ENCODE measurements at places on chromosomes 6 and 20. TPM values are rescaled to one million over a fixed set of nuclear protein-coding genes. Genes with fewer than 3 reads are reported as not detected.

Gene FAM217A
- not detected for total RNA-seq

DNA sequence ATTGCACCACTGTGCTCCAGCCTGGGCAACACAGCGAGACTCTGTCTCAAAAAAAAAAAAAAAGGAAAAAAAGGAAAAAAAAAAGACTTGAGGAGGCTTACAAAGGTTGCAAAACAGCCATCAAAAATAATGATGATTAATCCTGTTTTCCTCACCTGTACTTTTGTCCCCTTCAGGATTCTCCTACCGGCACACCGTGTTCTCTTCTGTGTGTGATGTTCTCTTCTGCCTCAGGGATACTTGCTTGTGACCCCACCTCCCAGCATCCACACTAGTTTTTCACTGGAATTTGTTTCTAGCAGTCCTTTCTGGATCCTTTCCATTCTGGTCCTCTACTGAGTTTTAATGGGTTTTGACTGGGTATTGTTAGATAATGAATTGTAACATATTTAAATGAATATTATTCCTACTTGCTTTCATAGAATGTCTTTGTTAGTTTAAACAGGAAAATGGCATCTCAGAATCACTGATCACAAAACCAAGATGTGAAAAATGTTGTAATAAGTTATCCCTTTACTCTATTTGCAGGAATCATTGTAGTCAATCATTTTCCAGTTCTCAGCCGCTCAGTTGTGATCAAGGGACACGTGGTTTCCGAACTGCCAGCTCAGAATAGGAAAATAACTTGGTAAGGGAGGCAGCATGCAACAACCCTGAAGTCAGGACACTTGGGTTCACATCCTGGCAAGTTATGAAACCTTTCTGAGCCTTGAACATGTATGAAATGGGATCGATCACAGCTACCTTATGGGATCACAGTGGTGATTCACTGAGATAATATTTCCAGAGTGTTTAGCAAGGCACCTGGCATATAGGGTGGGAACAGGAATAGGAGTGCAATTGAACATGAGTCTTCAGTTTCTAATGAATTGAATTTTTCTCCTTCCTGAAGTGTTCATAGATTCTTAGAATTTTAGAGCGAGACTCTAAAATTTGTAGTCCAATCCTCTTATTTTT, 8.5 kb downstream of the C6orf89 start:
- H3K4me3 ChIP-seq: no peak overlapping the region
- peaks cover 12% of the 10 kb centered on the region for H3K36me3 ChIP-seq
- H3K27ac ChIP-seq: no peak overlapping the region

DNA sequence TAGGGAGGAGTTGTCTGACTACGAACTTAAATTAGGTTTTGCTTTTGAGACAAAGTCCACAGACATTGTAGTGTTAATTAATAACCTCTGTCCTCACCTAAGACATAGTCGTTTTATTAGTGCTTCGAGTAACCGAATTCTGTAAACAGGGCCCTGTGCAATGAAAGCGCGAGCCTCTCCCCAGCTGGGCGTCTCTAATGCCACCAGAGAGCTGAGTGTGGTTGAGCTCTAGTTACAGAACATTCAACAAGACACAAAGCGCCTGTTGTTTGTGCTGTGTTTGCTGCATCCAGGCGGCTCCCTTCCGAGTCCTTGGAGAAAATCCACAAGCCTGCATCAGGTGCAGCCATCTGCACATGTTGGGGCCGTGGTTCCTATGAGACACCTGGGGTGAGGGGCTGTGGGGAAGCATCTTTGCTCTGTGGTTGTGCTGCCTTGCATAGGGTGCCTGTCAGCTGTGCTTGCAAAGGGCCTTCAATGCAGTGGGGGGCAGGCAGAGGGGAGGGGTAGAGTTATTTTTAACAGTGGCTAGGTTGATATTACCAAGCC, 63.9 kb downstream of the CD164 start:
- H3K27me3 ChIP-seq: no peaks in the 10 kb centered on the region
- H3K4me1 ChIP-seq: peaks cover 8% of the 10 kb centered on the region
- no peak for DNase-seq
- no peak overlapping the region for H3K4me3 ChIP-seq

DNA sequence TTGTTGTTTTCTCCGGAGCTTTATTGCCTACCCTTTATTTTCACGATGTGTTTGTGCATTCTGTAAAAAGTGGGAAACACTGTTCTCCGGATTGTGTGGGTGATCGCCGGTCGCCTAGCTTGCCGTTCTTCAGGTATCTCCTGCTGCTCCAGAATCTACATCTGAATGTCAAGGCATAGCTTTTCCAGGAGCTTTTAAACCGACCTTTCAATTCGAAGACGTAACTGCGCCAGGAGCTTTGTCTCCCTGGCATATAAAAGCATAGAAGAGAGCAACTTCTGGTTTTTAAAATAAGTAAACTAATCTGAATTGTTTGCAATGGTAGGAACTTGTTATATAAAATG, 96.0 kb downstream of the HFE start:
- H3K4me3 ChIP-seq: peak overlapping the region; percentile 51
- peaks cover 13% of the 10 kb centered on the region for H3K4me1 ChIP-seq
- no peak for DNase-seq

Gene MYCT1
- total RNA-seq: not detected

- H3K4me3 ChIP-seq: no peak overlapping the region
- peaks cover 13% of the 10 kb centered on the region for H3K4me1 ChIP-seq
- H3K36me3 ChIP-seq: no peaks in the 10 kb centered on the region
- no peak for DNase-seq
These were observed 28.6 kb downstream of the C6orf89 start for GRCh38 chr6:36914227-36914794.

GRCh38 chr6:99424022-99424421, 1.1 kb downstream of the PNISR start:
- H3K27me3 ChIP-seq: no peaks in the 10 kb centered on the region
- H3K4me3 ChIP-seq: peak overlapping the region; percentile 85
- peaks cover 42% of the 10 kb centered on the region for H3K4me1 ChIP-seq
- H3K36me3 ChIP-seq: peaks cover 9% of the 10 kb centered on the region

- no peak for DNase-seq
- no peaks in the 10 kb centered on the region for H3K36me3 ChIP-seq
- H3K27me3 ChIP-seq: no peaks in the 10 kb centered on the region
- no peak overlapping the region for H3K27ac ChIP-seq
- no peak overlapping the region for H3K4me3 ChIP-seq
- H3K4me1 ChIP-seq: no peaks in the 10 kb centered on the region
These were observed 29.1 kb upstream of the LMBRD1 start for GRCh38 chr6:69825904-69826303.

- no peaks in the 10 kb centered on the region for H3K4me1 ChIP-seq
- H3K27me3 ChIP-seq: no peaks in the 10 kb centered on the region
- H3K36me3 ChIP-seq: no peaks in the 10 kb centered on the region
- no peak for DNase-seq
- H3K4me3 ChIP-seq: no peak overlapping the region
These were observed 83.9 kb downstream of the DLL1 start for GRCh38 chr6:170206851-170207431.

GRCh38 chr6:156781861-156782631, 4.9 kb downstream of the ARID1B start:
- peaks cover 39% of the 10 kb centered on the region for H3K4me1 ChIP-seq
- H3K4me3 ChIP-seq: peak overlapping the region; percentile 92
- peak overlapping the region; percentile 77 for H3K27ac ChIP-seq
- H3K27me3 ChIP-seq: no peaks in the 10 kb centered on the region

DNA sequence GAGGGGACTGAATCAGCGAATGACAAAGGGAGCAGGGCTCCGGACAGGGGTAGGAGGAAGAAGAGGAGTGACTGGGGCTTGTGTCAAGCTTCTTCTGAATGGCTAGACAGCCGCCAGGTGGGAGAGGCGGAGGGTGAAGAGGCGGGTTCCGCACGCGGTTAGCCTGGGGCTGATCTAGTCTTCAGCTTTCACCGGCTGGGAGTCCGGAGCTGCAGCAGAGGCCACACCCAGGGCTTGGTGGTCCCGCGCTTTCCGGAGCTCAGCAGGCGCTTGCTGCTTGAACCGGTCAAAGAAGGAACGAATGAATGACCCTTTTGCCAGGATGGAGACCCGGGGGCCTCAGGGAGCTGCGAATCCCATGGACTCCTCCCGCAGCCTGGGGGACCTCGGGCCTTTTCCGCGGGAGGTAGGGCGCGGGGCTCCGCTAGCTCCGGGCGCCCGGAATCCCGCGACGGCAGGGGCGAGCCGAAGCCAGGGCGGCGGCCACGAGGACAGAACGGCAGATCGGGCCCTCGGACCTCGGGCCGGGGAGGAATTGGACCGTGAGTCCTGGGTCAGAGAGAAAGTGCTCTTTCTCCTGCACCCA, at the start of gene C6orf141:
TSS of gene C6orf141 (plus strand) at position 177 of the 586 bp plus-strand sequence. CDS start at position 302, 125 bp downstream.
- no peaks in the 10 kb centered on the region for H3K36me3 ChIP-seq
- peaks cover 13% of the 10 kb centered on the region for H3K4me1 ChIP-seq
- DNase-seq: peak; percentile 22
- H3K27ac ChIP-seq: peak within 1 kb of the TSS; percentile 8

DNA sequence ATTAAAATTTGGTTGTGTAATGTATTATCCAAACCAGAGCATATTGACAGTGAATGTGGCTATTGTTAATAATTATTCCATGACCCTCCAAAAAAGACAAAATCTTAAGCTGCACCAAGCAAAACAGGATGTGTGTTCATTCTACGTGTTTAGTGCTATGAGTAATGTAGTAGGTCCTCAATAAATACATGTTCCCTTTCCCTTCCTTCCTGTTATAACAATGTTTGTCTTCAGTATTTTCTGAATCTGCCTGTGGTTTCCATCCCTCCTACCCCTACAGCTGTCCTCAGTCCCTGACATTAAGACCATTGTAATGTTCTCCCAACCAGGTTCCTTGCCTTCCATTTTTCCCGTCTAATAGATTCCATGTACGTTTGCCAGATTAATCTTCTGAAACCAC, 163.8 kb downstream of the AIG1 start:
- H3K36me3 ChIP-seq: no peaks in the 10 kb centered on the region
- H3K4me3 ChIP-seq: no peak overlapping the region
- H3K27me3 ChIP-seq: no peaks in the 10 kb centered on the region
- no peaks in the 10 kb centered on the region for H3K4me1 ChIP-seq
- H3K27ac ChIP-seq: no peak overlapping the region

DNA sequence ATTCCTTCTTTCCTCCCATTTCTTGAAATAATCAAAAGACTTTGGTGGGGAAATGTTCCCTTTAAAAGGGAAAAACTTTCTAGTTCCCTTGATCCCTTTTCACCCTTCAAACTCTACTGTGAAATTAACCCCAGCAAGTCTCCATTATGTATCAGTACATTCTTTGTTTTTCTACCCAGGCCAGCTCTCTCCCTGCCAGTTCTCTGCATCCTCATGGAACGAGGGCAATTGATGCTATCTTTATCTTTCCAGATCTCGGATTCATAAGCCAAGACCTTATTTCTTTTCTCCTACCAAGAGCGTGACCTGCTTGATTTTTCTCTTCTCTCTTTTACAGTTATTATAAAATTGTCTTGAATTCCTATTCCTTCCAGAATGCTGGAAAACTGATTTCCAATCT, 75.8 kb downstream of the ADGRB3 start:
- no peaks in the 10 kb centered on the region for H3K36me3 ChIP-seq
- no peak overlapping the region for H3K4me3 ChIP-seq
- no peak for DNase-seq
- no peaks in the 10 kb centered on the region for H3K4me1 ChIP-seq

GRCh38 chr6:158293122-158293521, 19.1 kb upstream of the TULP4 start:
- peak overlapping the region; percentile 42 for H3K27ac ChIP-seq
- H3K27me3 ChIP-seq: no peaks in the 10 kb centered on the region
- H3K4me1 ChIP-seq: peaks cover 53% of the 10 kb centered on the region
- H3K36me3 ChIP-seq: peaks cover 4% of the 10 kb centered on the region
- peak; percentile 35 for DNase-seq

GRCh38 chr6:124903797-124904196, 58.4 kb upstream of the RNF217 start:
- no peak for DNase-seq
- H3K4me3 ChIP-seq: no peak overlapping the region
- H3K36me3 ChIP-seq: no peaks in the 10 kb centered on the region
- H3K27ac ChIP-seq: no peak overlapping the region
- no peaks in the 10 kb centered on the region for H3K4me1 ChIP-seq

Gene ADGRF5
- not detected for total RNA-seq

Gene BPIFB4
- not detected for total RNA-seq

Gene PRKN
- total RNA-seq: 6.2 TPM

- no peak for DNase-seq
- H3K27me3 ChIP-seq: peaks cover 2% of the 10 kb centered on the region
- H3K27ac ChIP-seq: no peak overlapping the region
- no peak overlapping the region for H3K4me3 ChIP-seq
- no peaks in the 10 kb centered on the region for H3K4me1 ChIP-seq
These were observed 16.1 kb upstream of the ROS1 start for GRCh38 chr6:117441824-117442264.

- no peaks in the 10 kb centered on the region for H3K4me1 ChIP-seq
- no peaks in the 10 kb centered on the region for H3K36me3 ChIP-seq
- no peak overlapping the region for H3K4me3 ChIP-seq
These were observed 57.9 kb downstream of the ARHGAP40 start for GRCh38 chr20:38659597-38659880.

DNA sequence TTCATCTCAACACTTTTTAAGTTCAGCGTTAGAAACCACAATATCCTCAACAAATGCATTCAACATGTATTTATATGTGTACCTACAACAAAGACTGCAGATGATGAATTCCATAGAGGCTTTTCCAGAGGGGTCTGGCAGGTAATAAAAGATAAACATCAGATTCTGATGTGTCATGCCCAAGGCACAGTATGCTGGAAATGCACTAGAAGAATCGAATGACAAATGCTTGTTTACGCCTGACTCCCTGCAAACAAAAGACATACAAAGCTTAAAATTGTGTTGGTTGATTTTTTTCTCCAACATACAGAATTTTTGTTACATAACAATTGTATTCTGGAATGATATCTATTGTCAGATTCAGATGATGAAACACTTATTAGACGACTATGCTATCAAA, at the start of gene LGSN:
TSS of gene LGSN (minus strand) at position 45 of the 400 bp plus-strand sequence. CDS start at position 5, 40 bp downstream.
- no peak for DNase-seq
- H3K4me3 ChIP-seq: no peak within 1 kb of the TSS
- no peaks in the 10 kb centered on the region for H3K36me3 ChIP-seq
- H3K4me1 ChIP-seq: no peaks in the 10 kb centered on the region
- H3K27ac ChIP-seq: no peak within 1 kb of the TSS

DNA sequence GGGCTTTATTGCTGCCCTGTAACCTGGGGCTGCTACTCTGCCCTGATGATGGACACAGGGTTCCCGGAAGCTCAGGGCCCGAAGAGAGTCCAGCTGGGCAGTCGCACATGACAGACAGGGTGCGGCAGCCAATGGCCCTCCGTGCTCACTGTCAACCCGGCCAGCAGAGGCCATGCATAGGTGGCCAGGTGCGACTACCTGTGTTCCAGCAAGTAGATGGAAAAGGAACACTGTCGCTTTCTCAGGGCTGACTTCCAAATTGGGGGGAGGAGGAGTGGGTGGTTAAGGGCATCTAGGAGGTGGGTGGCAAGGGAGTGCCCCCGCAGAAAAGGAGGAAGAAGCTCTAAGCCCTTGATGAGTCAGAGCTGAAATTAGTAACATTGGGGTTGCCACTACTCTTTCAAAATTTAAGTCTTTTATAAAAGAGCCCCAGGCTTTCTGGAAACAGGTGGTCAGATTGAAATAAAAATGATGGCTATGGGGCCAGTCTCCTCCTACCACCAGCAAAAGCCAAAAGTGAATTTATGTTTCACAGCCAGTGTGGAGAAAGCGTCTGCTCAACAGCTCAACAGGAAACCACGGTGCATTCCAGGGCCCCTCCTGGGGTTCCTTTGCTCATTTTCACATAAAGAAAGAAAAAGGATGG, 2.3 kb upstream of the RAMACL start:
- no peak overlapping the region for H3K4me3 ChIP-seq
- H3K27me3 ChIP-seq: no peaks in the 10 kb centered on the region
- H3K4me1 ChIP-seq: peaks cover 46% of the 10 kb centered on the region
- peak overlapping the region; percentile 48 for H3K27ac ChIP-seq

Data from B cell (primary cell).